ENCODE measurements at places on chromosomes 4 and X.

- no peak for DNase-seq
Measured at GRCh38 chr4:53994382-53995102, 69.9 kb downstream of the CHIC2 start.

GRCh38 chrX:109773374-109773773, 40.3 kb upstream of the ACSL4 start:
- no peak for DNase-seq

- DNase-seq: no peak
Measured at GRCh38 chrX:11611161-11611560, 54.6 kb downstream of the ARHGAP6 start.

GRCh38 chrX:45592101-45592500, 391.4 kb upstream of the DIPK2B start:
- DNase-seq: no peak

DNA sequence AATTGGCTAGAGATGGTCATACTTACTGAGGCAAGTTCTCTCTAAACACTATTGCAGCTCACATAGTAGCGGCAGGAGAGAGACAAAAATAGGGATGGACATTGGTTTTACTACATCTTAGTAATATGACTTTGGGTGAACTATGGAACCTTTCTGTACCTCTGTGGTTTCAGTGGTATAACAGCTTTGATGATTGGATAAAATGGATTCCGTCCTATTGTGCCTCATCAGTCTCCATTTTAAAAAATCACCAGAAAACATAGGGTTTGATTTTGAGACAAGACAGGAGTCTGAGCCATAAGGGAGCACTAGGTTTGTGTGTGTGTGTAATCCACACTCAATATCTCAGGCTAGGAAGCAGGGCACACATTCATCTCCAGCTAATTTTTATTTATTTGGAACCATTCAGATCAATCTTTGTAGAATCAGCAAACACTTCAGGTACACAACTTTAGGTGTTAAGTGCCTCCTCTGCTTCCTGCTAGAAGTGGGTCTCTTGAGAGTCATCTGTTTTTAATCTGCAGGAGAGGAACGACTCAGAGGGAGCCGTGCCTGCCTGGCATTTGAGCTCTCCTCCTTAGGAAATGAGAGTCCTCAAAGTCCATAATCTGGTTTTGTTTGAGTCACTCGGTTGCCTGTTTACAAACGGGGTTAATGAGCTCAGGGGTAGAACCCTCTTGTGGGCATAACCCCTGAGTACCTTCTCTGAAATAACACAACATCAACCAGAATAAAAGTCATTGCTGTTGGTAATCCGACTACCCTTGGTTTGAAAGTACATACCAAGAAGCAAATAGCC, 238.5 kb upstream of the BOD1L1 start:
- peak; percentile 52 for DNase-seq

DNA sequence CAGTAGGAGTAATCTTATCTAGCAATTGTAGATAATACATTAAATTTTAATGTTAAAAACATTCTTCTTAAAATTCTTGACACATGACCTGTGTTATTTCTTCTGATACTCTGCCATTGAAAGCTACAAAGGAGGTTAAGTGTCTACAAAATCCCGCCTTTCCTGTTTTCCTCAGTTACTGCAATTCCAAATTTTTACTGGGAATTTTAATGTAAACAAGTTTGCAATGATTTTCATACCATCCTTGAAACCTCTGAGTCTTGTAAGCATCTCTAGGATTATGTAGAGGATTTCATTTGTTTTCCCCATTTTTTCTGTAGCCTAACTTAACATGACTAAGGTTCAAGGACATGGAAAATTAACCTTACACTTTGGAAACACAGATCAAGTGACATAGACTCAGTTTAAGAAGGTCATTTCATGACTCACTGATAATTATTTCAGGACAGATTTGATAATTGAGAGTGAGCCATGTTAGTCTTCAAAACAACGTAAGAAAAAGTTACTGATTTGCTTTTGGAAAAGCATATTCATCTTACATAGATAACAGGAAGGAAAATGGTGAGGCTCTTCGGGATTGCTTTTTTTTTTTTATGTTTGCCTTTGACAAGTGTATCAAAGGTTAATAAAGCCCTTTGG, 39.6 kb upstream of the PDLIM5 start:
- no peak for DNase-seq

DNA sequence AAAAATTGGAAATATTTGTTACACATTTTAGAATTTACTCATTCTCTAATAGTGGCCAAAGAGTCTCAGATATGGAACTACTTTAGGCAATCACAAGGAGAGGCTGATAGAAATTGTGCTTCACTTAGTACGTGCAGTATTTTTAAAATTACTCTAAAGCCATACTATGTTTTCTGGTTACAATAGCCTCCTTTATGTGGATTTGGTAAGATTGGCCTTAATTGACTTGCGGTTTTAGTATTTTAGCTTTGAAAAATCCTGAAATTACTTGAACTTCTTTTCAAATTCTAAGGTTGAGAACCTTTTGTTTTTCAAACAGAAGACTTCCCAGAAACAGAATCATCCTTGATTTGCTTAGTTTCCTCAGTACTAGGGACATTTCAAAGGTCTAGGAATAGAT, 215.2 kb downstream of the SLC4A4 start:
- DNase-seq: no peak

- no peak for DNase-seq
Measured at GRCh38 chr4:145626623-145626982, 7.4 kb downstream of the MMAA start.

GRCh38 chr4:40333921-40334352, 1.2 kb upstream of the CHRNA9 start:
- DNase-seq: peak; percentile 55

DNA sequence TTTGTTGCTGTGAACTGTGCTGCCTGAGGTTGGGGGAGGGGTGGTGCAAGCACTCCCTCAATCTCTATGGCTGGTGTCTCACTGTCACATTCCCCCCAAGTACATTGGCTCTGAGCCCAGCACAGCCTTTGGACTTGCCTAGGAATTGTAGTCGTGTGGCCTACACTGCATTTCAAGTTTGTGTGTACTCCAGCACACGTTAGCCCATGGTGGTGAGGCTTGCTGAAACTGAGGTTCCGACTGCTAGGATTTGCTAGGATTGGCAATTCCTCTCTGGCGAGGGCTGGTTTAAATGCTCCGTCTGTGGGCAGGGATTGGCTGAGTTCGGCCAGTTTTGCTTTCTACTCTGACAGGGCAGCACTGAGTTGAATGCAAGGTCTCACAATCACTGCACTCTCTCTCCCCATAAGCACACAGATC, 121.7 kb upstream of the CXXC4 start:
- DNase-seq: no peak

DNA sequence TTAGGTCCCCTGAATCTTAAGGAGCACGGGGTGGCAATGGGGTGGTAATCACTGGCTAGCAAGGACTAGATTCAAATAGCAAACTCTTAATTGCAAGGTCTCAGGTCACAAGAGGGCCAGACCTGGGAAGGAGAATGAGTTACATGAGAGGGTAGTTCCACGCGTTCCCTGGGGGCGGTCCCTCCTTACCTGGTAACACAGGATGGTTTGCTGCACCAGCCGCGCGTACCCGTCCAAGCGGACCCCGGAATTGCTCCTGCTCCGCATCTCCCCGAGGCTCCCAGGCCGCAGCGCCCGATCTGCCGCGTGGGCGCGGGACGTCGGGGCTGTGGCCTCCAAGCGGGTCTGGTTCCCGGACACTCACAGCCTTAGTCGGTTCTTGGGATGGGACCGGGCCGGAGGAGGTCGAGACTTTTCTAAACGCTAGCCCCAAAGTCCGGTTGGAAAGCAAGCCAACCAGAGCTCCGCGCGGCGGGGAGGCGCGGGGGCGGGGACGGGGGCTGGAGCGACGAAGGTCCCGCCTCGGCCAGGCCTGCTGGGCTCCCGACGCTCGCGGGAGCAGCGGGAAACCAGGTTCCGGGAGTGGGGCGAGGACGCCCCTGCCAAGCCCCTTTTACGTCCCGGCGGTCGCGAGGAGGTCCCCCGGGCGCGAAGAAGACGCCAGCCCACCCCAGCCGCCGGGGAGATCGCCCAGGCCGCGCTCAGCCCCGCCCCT, at the start of gene PHKA2:
Gene PHKA2 (minus strand): TSS at position 449 of the 715 bp plus-strand sequence. CDS start 182 bp downstream, at position 267.
- DNase-seq: no peak

Data from AG09319 (cell line).